ENCODE measurements at places on chromosomes 11 and 22.
A peak's percentile ranks its signal among the peaks of the same experiment; 100 is the strongest.

DNA sequence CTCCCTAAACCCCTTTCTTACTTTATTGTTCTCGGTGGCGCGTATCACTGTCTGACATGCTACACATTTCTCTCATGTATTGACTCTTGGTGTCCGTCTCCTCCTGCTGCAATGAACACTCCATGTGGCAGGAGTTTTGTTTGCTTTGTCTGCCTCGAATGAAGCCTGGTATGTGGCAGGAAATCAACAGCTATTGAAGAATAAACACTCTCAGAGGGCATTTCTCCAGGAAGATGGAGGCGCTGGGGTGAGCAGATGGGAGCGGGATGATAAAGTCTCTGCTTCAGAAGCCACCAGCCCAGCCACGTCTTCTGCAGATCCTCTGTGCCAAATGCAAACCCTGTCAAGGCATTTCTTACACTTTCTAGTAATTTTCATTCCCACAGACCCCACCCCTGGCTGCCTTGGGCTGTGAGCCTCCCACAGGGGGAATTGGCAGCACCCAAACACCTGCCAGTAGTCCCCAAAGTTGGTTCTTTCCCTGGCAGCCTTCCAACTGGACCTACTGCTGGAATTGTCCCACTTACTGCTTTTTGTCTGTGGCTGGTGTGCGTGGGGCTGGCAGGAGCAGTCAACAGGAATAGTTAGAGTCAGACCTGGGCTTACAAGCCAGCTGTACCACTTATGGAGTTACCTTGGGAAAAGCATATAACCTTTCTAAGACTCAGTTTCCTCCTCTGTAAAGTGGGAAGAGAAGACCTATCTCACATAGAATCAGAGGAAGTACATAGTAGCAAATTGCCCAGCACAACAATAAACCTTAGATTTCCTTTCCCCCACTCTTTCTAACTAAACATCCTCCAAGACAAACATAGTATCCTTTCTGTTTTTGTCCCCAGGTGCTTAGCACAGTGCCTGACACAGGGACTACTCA is 13.3 kb upstream of the IL10RA start:
- no peak for DNase-seq

DNA sequence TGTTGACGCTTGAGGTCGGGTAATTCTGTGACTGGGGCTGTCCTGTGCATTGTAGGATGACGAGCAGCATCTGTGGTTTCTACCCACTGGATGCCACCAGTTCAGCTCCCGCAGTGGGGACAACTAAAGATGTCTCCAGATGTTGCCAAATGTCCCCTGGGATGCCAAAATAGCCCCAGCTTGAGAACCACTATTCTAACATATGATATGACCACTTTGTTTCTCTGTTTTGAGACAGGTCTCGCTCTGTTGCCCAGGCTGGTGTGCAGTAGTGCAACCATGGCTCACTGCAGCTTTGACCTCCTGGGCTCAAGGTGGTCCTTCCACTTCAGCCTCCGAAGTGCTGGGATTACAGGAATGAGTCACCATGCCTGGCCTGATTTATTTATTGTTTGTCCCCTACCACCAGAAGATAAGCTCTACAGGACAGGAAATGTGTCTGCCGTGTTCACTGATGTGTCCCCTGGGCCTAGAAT is 4.4 kb upstream of the MEN1 start:
- DNase-seq, result no peak

GRCh38 chr11:134152696-134153095 is 71.1 kb downstream of the NCAPD3 start:
- DNase-seq, result no peak

- no peak for DNase-seq
Measured at GRCh38 chr22:38167988-38168407, 13.6 kb downstream of the PLA2G6 start.

- DNase-seq, result peak; percentile 10
Measured at GRCh38 chr11:58626934-58627483, 4.5 kb downstream of the CNTF start.

Measured in ELR (cell line).